GM23248 (cell line): ENCODE measurements at places on chromosomes 2 and 18.

GRCh38 chr2:146305164-146305563 lies 1539.7 kb upstream of the ACVR2A start:
- H3K4me1 ChIP-seq: no peaks in the 10 kb centered on the region
- no peak overlapping the region for H3K4me3 ChIP-seq
- no peaks in the 10 kb centered on the region for H3K27me3 ChIP-seq
- H3K36me3 ChIP-seq: no peaks in the 10 kb centered on the region

GRCh38 chr2:88230911-88231310 lies 60.8 kb downstream of the THNSL2 start:
- no peaks in the 10 kb centered on the region; the same call in 1 of the 2 replicates for H3K27me3 ChIP-seq
- no peak for DNase-seq
- H3K4me1 ChIP-seq: no peaks in the 10 kb centered on the region
- no peak overlapping the region for H3K27ac ChIP-seq

DNA sequence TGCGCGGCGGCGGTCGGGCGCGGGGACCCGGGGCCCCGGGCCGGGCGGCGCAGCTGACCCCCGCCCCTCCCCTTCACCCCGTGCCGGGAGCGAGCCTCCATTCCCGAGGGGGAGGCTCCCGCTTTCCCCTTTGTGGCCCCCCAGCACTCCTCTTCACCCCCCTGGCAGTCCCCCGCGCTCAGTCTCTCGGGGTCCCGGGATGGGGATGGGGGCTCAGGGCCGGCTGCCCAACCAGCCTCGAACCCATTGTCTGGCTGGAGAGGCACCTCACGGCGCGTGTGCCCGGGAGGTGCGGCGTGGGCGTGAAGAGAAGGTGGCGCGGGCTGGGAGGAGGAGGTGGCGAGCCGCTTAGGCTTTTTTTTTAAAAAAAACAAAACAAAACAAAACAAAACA lies 748 bp downstream of the FMNL2 start:
- no peaks in the 10 kb centered on the region for H3K36me3 ChIP-seq
- H3K27me3 ChIP-seq: no peaks in the 10 kb centered on the region
- peaks cover 16% of the 10 kb centered on the region; the same call in 1 of the 2 replicates for H3K4me1 ChIP-seq
- peak overlapping the region; percentile 63 for H3K27ac ChIP-seq

GRCh38 chr18:31042406-31043181 lies at the start of gene DSC3:
TSS of gene DSC3 (minus strand) at chr18:31042742. CDS start at chr18:31042660, 82 bp downstream.
- H3K4me1 ChIP-seq: no peaks in the 10 kb centered on the region
- H3K27ac ChIP-seq: no peak within 1 kb of the TSS
- DNase-seq: no peak
- H3K4me3 ChIP-seq: no peak within 1 kb of the TSS

DNA sequence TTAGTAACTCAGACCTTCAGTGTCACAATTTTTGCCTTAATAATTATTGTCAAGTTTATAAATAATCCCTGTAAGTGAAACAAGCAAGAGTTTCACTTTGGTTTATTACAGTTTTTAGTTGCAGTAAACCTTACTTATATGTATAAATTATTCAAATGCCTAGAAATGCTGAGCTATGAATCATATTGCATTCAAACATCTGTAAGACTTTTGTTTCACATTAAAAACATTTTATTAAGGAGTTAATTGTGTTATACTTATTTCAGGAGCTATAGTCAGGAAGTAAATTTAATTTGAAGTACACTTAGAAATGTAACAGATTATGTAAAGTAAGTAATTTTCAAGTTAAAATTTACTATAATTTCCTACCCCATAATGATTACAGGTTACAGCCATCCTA lies 3.9 kb upstream of the ETAA1 start:
- H3K27ac ChIP-seq: no peak overlapping the region
- DNase-seq: no peak
- no peaks in the 10 kb centered on the region for H3K36me3 ChIP-seq
- no peaks in the 10 kb centered on the region for H3K27me3 ChIP-seq

GRCh38 chr18:53458268-53458667 lies 766.2 kb downstream of the MBD2 start:
- H3K27ac ChIP-seq: no peak overlapping the region
- H3K36me3 ChIP-seq: no peaks in the 10 kb centered on the region
- no peaks in the 10 kb centered on the region for H3K4me1 ChIP-seq
- DNase-seq: no peak

GRCh38 chr2:237099804-237100203 lies 14.1 kb downstream of the COPS8 start:
- no peak overlapping the region for H3K4me3 ChIP-seq
- DNase-seq: no peak
- H3K36me3 ChIP-seq: peaks cover 38% of the 10 kb centered on the region

DNA sequence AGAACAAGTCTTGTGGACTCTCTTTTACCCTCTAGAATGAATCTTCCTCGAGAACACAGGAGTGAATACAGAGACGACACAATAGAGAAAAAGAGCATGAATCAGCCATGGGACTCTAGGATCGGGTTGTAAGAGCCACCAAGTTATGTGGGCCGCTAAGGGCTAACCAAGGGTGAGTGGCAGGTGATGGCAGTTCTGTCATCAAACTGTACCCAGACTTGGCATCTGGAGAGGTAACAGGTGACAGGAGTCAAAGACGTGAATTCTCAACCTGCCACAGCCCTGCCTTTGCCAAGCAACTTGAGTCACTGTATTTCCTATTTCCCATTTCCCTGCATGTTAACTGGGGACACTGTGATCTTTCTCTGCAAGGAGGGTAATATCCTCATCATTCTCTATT lies 11.2 kb downstream of the SERPINE2 start:
- no peak overlapping the region for H3K4me3 ChIP-seq
- peaks cover 56% of the 10 kb centered on the region for H3K36me3 ChIP-seq
- peaks cover 47% of the 10 kb centered on the region for H3K4me1 ChIP-seq
- no peak overlapping the region for H3K27ac ChIP-seq

DNA sequence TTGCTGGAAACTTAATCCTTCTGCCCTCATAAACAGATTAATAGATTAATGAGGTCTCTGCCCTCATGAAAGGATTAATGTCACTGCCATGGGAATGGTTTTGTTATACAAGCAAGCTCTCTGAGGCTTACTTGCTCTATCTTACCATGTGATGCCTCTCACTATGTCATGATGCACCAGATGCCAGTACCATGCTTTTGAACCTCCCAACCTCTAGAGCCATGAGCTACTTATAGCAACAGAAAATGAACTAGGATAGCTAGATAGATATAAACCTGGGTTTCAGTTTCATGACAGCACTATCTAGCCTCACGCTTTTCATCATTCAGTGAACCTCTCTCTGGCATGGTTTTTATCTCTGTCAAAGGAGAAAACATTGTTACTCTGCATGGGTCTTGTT lies 371.6 kb upstream of the LRP1B start:
- H3K36me3 ChIP-seq: no peaks in the 10 kb centered on the region
- no peak overlapping the region for H3K27ac ChIP-seq
- no peak for DNase-seq
- no peaks in the 10 kb centered on the region for H3K4me1 ChIP-seq
- H3K27me3 ChIP-seq: no peaks in the 10 kb centered on the region

GRCh38 chr18:65411061-65411460 lies 339.8 kb upstream of the CDH7 start:
- H3K4me3 ChIP-seq: no peak overlapping the region
- no peaks in the 10 kb centered on the region for H3K27me3 ChIP-seq
- no peaks in the 10 kb centered on the region for H3K36me3 ChIP-seq

DNA sequence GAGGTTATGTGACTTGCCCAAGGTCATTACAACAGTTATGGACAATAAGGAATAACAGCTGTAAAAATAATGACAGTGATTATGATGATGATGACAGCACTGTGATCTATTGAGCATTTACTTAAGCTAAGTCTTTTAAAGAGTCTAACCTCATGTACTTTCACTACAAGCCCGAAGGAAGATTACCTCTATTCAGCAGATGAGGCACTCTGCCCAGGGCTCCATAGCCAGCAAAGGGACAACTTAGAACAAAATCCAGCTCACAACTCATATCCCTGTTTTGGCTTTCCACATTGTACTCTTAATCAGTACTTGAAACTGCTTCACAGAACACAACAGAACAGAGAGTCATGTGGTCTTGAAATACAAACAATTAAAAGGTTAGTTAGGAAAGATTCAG lies 290.2 kb downstream of the ZNF385B start:
- no peak overlapping the region for H3K27ac ChIP-seq
- peaks cover 6% of the 10 kb centered on the region; the same call in 1 of the 2 replicates for H3K4me1 ChIP-seq
- no peaks in the 10 kb centered on the region for H3K36me3 ChIP-seq
- no peak overlapping the region for H3K4me3 ChIP-seq
- no peaks in the 10 kb centered on the region for H3K27me3 ChIP-seq
- DNase-seq: no peak

- H3K27me3 ChIP-seq: no peaks in the 10 kb centered on the region
- no peak overlapping the region for H3K4me3 ChIP-seq
- no peak for DNase-seq
- H3K4me1 ChIP-seq: peaks cover 7% of the 10 kb centered on the region
- no peak overlapping the region for H3K27ac ChIP-seq
- H3K36me3 ChIP-seq: no peaks in the 10 kb centered on the region
Observed at GRCh38 chr18:75075429-75075841, 133.5 kb downstream of the PTGR3 start.

GRCh38 chr2:109128616-109129355 lies at the start of gene SH3RF3:
TSS of gene SH3RF3 (plus strand) at chr2:109129205.
- DNase-seq: peak; percentile 77
- H3K27me3 ChIP-seq: no peaks in the 10 kb centered on the region
- H3K27ac ChIP-seq: peak within 1 kb of the TSS; percentile 46
- H3K4me1 ChIP-seq: peaks cover 45% of the 10 kb centered on the region
- peak within 1 kb of the TSS; percentile 87 for H3K4me3 ChIP-seq

GRCh38 chr18:58911241-58911640 lies 46.6 kb downstream of the ZNF532 start:
- H3K27ac ChIP-seq: no peak overlapping the region
- H3K4me3 ChIP-seq: no peak overlapping the region
- H3K27me3 ChIP-seq: no peaks in the 10 kb centered on the region
- peaks cover 29% of the 10 kb centered on the region for H3K4me1 ChIP-seq
- H3K36me3 ChIP-seq: no peaks in the 10 kb centered on the region
